ENCODE measurements at places on chromosomes 16 and 17.

DNA sequence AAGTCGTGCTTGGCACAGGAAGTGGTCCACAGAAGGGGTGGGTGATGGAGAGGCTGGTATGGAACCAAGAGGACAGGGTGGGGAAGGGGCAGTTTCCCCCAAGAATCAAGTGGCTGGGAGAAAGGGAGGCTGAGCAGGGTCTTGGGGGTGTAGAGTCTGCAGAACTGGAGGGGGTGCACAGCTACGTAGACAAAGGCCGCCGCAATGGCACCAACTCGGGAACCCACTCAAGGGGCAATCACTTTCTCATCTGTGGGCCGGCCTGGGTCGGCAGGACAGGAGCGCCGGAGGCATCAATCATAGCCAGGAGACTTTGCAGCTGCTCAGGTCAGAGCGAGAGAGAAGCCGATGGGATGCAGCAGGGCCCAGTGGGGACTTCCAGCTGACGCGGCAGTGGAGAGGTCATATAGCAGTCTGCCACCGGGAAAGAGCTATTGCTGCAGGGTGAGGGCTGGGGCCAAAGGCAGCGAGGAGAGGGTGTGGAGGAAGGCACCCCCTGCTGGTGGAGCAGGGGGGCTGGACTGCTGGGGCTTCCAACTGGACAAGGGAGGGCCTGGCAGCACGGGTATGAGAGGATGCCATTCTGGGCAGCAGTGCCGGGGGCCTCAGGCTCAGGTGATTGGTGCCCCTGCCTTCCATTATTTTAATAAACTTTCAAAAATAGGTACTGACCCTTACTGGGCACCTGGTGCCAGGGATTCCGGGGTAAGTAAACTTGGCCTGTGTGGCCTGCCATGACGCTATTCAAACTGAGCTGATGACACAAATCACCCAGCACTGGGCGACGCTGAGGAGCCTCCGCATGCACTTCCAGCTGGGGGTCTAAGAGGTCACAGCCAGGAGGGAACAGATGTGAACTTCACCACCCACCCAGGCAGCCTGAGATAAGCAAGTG lies 52.5 kb upstream of the MTSS2 start:
- DNase-seq, result peak; percentile 67

DNA sequence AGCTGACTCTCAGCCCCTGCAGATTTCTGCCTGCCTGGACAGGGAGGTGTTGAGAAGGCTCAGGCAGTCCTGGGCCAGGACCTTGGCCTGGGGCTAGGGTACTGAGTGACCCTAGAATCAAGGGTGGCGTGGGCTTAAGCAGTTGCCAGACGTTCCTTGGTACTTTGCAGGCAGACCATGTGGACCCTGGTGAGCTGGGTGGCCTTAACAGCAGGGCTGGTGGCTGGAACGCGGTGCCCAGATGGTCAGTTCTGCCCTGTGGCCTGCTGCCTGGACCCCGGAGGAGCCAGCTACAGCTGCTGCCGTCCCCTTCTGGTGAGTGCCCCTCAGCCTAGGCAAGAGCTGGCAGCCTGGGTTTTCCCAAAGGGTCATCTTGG lies 3.9 kb downstream of the GRN start:
- DNase-seq, result no peak

GRCh38 chr17:72030067-72030899 lies 90.5 kb upstream of the SOX9 start:
- peak; percentile 77 for DNase-seq

DNA sequence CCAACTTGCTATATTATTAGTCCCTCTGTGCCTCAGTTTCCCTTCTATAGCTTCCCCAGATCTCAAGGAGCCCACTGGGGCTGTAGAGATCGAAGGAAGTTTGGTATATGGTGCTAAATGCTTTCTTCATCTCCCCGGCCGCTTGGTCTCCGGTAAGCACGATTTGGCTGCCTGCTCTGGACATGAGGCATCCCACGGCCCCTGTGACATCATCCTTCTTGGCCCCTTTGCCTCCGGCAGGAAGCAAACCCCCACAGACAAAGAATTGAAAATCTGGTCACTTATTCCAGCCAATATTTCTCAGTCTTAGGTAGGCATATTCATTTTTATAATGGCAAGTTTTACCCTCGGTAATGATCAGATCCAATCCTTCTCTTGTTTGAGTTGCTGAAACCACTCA lies 65.8 kb downstream of the WSCD1 start:
- no peak for DNase-seq

DNA sequence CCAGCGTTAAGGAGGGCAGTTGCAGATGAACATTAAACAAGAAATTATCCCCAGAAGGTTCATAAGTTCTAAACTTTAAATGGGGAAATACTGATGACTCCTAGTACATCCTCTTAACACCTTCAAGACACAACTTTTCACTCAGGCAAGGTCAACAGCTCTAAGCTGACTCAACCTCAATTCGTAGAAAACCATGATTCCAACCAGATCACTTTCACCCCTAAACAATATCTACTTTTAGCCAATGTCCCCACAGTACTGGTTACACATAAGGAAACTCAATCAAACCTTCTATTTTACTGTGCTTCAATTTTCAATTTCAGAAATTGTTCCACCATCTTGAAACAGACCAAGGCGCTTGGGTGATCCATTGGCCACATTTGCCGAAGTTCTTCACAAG lies 2.3 kb downstream of the CDYL2 start:
- no peak for DNase-seq

DNA sequence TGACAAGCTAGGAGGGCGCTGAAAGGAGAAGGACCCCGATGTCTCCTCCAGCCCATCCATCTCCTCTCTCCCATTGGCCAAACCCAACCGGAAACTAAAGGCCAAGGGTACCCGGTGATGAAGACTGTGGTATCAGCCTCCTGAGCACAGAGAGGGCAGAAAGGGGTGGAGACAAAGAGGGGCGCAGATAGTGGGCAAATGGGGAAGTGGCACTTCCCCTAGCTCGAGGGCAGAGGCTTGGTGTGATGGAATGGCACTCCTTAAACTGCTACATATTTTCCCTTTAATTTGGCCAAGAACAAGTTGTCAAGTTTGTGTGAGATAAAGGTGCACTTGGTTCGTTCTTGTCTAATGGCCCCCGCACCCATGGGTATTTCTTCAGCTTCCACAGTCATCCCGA lies 27.8 kb downstream of the IL4R start:
- DNase-seq, result no peak

DNA sequence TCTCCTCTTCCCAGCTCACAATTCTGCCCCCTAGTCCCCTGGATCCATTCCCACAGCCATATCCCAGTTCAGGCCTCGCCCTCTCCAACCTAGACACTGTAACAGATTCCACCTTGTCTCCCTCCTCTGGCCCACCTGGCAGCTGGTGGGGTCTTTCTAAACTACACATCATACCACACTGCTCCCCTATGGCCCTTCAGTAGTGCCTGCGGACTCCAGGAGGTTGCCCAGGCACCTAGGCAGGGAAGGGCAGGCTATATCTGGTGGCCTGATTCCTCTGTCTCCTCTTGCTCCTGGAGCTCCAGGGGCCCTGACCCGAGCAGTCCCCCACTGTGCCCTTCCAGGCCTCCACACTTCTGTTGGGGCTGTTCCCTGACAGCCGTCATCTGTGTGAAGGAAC lies 64.5 kb downstream of the SMPD3 start:
- no peak for DNase-seq

GRCh38 chr17:72691017-72691416 lies 401.5 kb downstream of the SLC39A11 start:
- DNase-seq, result no peak

- no peak for DNase-seq
Measured at GRCh38 chr17:67509390-67510287, 132.6 kb downstream of the PITPNC1 start.

DNA sequence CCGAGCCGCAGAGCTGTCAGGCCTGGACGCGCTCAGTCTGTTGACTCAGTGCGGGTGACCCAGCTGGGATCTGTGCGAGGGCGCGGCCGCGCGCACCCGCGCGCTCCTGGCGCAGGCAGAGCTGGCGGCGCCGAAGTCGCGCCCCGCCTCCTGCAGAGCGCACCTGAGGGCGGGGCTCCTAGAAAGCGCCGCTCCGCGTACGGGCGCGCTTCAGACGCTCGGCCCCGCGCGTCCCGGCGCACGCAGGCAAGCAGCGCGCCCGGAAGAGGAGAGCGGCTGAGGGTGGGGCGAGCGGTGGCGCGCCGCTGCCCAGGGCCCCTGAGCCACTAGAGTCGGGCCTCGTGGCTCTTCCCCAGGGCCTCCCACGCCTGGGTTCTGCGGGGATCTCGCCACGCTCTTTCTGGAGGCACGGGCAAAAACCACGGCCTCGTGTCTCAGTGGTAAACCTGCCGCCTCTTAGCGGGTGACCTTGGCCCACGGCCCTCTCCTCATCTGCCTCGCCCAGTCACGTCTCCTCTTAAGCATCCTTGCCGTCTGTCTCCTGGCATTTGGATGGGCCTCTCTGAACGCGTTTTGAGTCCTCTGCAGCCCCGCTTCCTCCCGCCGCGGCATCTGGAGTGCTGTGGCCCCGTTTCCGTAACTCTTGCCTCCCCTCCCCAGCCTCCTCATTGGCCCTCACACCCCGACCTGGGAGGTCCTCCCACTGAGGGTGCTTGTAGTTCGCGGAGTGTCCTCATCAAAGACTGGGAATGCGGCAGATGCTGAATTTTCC lies at the start of gene ABCA5:
Gene ABCA5, minus strand, starts transcription at position 74 of the 772 bp plus-strand sequence. CDS start 12,718 bp downstream, outside the sequence.
- peak; percentile 86 for DNase-seq

DNA sequence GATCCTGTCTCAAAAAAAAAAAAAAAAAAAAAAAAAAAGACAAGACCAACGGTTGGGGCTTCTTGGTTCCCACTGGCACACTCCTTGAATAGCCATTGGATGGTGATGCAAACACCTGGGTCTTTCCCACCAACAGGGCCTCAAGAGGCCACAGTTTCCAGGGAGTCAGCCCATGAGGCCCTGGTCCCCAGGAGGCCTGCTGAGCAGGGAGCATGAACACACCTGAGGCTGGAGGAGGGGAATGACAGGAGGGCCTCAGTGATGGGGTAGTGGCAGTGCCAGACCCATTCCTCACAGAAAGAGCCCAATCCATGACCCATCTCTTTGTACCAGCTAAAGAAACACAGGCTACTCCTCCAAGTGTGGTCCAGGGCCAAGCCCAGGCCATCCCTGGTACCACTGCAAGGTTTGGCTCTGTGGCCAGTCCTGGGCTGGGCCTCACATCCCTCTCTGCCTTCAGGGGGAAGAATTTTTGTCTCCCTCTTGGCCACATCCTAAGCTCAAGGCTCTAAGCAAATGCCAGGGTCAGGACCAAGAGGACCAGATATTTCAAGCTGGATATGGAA lies 13.9 kb downstream of the ARL2BP start:
- no peak for DNase-seq

DNA sequence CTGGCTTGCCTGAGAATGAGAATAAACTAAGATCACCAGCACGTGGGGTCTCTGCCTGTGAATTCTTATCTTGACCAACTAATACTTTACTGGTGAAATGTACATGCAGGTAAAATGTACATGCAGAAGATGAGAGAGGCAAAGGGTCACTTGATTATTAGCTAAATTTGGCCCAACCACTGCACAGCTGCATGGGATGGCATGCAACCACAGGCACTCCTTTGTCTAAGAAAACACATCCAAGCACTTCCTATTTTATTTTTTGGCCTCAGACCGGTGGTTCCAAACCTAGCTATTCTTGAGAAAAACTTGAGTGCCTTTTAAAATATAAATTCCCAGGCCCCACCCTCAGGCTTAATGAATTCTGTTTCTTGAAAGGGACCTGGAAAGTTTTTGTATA lies 77.9 kb downstream of the SYCE1L start:
- no peak for DNase-seq

DNA sequence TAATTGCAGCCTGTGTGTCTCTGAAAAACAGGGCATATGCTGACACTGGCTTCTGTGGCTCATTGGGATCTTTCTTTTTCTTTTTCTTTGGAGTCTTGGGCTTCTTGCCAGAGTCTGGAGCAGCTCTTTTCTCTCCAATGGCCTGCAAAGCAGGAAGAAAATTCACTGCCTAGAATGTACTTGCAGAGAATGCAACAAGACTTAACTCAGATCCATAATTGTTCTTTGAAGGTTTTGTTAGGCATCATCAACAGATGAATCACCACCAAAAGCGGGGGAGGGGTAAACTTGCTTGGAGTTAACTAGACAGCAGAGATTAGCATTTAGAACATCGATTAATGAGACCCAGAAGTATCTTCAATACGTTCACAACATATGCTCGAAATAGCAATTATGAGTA lies 100.9 kb downstream of the TOX3 start:
- peak; percentile 28 for DNase-seq

GRCh38 chr17:77011173-77012011 lies 129.4 kb upstream of the SEC14L1 start:
- peak; percentile 26 for DNase-seq

DNA sequence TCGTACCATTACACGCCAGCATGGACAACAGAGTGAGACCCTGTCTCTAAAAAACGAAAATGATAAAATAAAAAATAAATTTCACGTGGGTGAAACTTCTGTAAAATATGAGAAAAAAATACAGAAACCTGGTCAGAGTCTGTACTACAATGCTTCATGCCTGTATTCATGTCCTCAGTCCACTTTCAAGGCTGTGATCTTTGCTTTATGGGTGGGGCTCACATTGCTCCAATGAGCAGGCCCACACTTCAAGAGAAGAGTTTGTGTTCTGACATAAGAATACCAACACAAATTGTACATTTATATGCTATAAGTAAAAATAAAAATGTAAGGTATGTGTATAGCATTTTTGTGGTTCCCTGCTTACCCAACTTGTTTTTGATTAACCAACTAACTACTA lies 32.2 kb upstream of the ABCA3 start:
- peak; percentile 28 for DNase-seq

DNA sequence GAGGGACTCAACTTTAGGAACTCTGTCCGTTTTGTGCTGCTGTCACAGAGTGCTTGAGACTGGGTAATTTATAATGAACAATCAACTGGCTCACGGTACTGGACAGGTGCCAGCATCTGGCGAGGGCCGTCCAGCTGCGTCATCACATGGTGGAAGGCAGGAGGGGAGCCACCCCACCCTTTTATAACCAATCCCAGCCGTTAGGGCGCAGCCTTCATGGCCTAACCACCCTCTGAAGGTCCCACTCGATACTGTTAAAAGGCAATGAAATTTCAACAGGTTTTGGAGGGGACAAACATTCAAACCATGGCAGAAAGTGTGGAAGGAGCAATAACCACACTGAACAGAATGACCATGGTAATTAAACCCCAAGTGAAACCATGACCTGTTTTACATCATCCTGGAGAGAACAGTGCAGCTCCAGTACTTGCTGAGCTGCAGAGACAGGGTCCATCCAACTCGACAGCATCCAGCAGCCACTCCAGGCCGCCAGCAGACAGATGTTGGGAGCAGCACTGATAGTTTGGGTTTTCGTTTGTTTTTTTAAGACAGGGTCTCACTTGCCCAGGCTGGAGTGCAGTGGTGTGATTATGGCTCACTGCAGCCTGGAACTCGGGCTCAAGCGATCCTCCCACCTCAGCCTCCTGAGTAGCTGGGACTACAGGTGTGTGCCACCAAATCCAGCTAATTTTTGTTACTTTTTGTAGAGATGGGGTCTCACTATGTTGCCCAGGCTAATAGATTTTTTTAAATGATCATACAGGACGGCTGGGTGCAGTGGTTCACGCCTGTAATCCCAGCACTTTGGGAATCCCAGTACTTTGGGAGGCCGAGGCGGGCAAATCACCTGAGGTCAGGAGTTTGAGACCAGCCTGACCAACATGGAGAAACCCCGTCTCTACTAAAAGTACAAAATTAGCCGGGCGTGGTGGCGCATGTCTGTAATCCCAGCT lies 11.0 kb downstream of the CHMP6 start:
- DNase-seq, result peak; percentile 65

- DNase-seq, result peak; percentile 84
Measured at GRCh38 chr16:10964039-10964890, 19.9 kb downstream of the CLEC16A start.

GRCh38 chr16:75017670-75018525 lies 19.1 kb downstream of the ZNRF1 start:
- no peak for DNase-seq
